ENCODE measurements at places on chromosomes 12 and 14.

DNA sequence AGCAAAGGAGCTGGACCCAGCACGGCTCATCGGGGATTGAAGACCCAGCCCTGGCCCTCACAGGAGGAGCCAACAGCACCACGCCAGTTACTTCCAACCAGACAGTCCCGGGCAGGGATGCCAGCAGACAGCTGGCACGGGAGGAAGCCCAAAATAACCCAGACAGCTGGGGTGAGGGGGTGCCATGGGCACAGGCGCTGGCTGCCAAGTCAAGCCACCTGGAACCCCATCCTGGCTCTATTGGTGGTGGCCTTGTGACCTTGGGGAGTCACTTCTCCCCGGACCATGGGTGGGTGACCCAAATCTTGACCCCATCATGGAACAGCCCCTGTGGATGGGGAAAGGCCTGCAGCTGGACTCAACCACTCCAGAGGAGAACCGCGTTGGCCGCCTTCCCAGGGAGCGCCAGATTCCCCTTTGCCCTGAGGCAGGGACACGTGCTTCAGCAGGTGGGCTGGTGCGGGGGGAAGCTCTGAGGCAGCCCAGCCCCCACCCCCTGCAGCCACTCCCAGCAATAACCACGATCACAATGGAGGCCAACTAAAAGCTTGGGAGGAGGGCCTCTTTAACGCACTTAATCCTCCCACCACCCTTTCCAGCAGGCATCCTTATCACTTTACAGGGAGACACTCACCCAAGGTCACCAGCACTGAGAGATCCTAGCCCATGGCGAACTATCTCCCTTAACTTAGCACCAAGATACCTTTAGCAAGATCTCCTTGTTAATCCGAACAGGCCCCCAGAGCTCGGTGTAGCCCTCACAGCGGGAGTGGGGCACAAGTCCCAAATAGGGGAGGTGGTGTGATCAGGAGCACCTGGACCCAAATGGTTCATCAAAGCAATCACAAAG is 4.7 kb upstream of the RHOF start:
- DNase-seq = peak; percentile 68

DNA sequence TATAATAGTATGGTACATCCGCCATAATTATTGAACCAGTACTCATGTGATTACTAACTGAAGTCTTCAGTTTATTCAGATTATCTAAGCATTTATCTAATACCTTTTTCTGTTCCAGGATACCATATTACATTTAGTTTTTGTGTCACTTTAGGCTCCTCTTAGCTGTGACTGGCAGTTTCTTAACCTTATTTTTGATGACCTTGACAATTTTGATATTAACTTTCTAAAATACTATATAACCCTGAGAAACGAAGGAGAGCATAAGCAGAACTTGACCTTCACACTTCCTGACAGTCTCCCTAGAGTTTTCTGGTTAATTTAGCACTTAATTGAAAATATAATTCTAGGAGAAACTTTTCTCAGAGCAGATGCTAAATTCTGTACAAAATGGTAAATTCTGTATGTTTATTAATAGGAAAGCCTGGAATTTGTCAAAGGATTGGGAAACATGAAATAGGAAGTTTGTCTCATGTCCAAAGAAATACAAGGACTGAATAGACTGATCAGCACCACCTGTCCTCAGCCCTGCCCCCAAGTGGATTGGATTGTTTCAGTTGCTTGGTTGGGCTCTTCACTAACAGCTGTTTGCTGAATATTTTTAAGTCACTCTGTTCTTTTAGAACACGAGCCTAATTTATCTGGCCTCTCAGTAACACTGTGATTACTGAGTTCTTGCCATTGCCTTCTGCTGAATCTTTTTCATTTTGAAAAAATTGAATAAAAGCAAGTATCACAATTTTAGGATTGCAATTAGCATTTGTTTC is 6.0 kb downstream of the BICDL1 start:
- no peak for DNase-seq

DNA sequence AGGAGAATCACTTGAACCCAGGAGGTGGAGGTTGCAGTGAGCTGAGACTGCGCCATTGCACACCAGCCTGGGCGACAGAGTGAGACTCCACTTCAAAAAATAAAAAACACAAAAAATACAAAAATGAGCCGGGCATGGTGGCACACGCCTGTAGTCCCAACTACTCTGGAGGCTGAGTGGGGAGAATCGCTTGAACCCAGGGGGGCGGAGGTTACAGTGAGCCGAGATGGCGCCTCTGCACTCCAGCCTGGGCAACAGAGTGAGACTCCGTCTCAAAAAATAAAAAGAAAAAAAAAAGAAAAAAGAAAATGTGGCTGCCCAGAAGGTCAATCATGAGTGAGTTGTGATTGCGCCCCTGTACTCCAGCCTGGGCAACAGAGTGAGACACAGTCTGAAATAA is 9.2 kb downstream of the DNAJC22 start:
- DNase-seq = no peak

DNA sequence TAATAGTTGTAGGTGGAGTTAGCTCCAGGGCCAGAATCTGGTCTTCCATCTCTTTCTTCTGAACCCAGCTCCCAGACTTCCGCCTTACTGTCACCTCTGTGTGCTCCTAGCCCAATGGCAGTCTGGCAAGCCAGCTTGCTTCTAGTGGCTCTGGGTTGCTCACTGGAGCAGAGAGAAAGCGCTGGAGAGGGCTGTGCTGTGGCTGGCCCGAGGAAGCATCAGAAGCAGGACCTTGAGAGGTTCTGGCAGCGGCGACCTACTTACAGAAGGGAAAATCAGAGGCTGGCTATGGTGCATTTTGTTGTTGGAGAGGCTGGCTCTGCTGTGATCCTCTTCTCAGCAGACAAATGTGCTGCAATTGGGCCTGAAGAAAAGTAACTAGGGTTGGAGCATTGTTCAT is 28.6 kb downstream of the KCNA5 start:
- no peak for DNase-seq

GRCh38 chr12:75135026-75135425 is 74.6 kb downstream of the KCNC2 start:
- DNase-seq = no peak

DNA sequence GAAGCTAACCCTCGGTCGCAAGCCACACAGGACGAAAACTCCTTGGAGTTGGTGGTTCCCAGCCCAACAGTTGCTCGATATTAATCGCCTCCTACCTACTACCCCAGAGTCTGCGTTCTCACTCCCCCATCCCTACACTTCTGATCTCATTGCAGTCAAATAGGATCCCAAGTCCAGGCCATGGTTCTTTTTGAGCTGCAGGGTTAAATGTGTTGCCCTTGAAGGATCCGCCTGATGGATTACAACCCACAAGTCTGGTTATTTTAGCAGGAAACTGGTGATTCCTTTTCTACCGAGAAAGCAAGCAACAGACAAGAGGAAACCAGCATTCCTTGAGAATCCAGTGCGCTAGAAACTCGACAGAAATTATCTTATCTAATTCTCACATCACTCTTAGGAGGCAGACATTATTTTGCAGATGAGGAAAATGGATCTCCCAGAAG is 785 bp upstream of the NIN start:
- peak; percentile 33 for DNase-seq

- no peak for DNase-seq
These were observed 8.0 kb upstream of the C12orf42 start for GRCh38 chr12:103503546-103504480.

- peak; percentile 44 for DNase-seq
These were observed 67.8 kb downstream of the HRK start for GRCh38 chr12:116813271-116814041.

GRCh38 chr12:50964432-50964831 is 12.1 kb downstream of the HIGD1C start:
- no peak for DNase-seq

DNA sequence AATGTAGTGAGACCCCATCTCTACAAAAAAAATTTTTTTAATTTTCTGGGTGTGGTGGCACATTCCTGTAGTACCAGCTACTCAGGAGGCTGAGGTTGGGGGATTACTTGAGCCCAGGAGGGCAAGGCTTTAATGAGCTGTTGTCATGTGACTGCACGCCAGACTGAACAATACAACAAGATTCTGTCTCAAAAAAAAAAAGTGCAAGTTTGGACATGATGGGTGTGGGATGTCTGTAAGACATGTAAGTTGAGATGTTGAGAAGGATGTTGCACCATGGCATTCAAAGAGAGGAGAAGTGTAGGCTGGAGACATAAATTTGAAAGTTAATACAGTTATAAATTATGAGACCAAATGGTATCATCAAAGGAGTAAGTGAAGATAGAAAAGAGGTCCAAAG is 23.5 kb downstream of the YEATS4 start:
- DNase-seq = no peak

GRCh38 chr14:68784978-68785533 is 7.8 kb downstream of the ZFP36L1 start:
- DNase-seq = peak; percentile 88

DNA sequence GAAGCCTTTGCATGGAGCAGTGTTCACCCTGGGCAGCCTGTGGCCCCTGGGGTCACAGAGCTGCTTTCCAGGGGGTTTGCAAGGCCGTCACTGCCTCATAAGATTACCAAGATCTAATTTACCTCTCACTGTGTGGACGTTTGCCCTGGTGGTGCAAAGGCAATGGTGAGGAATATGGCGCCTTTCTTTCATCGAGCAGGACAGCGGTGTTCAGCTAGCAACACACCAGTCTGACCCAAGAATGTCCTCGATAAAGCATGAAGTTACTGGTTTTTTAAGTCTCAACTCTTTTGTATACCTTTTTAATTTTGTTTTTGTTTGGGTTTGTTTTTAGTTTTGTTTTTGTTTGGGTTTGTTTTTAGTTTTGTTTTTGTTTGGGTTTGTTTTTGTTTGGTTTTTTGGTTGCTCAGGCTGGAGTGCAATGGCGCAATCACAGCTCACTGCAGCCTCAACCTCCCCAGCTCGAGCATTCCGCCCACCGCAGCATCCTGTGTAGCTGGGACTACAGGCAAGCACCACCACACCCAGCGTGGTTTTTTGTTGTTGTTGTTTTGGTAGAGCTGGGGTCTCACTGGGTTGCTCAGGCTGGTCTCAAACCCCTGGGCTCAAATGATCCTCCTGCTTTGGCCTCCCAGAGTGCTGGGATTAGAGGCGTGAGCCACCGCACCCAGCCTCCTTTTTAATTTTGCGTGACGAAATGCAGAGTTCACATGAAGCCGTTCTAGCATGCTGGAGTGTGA is 57.9 kb downstream of the PPP2R5C start:
- no peak for DNase-seq

- no peak for DNase-seq
These were observed 54.6 kb downstream of the TRAFD1 start for GRCh38 chr12:112179916-112180315.

GRCh38 chr12:46342562-46343033 is 30.0 kb downstream of the SLC38A2 start:
- DNase-seq = peak; percentile 31

GRCh38 chr14:99757331-99758070 is 35.7 kb upstream of the EML1 start:
- DNase-seq = no peak

DNA sequence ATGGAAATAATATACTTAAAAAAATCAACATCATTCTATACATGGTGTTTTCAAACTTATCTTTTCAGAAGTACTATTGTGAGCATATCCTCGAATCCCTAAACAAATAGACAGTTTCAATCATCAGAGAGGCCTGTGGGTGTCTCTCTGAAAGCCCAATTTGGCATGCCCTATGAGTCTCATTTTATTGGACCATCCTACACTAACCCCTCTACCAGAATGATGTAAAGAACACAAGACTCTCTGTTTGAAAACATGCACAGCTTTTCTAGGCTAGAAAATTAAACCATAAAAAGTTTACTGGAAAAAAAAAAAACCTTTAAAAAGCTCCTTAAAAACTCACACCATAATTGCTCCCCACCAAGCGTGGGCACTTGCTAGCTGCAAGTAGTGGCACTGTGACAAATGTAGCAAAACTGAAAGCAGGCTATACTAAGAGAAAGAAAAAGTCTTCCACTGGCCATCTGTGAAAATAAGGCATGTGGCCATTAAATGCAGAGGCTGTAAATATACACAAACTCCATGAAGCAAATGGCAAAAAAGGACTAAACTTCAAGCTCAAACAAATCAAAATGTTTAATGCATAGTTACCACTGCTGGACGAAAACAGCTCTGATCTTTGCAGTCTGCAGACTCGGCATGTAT is 394.2 kb downstream of the SOX5 start:
- DNase-seq = no peak

DNA sequence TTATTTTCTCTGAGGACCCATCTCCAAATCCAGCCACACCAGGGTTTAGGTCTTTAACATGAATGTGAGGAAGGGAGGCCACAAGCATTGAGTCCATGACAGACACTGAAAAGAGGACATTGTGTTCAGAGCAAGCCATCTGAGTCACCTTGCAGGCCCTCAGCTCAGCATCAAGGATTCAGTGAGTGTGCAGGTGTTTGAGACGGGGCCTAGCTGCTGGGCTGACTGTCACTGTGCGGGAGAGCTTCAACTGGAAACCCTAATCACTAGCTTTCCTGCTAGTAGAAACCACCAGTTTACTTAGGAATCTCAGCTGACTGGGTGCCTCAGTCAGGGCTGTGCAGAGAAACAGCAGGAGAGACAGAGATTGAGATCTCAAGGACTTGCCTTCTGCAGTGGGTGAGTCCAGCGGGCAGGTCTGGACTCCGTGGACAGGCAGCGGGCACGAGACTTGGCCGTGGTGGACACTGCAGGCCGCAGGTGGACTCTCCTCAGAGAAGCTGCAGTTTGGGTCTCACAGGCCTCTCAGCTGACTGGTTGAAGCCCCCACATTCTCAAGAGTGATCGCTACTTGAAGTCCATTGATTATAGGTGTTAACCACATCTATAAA is 86.1 kb upstream of the DYNC1H1 start:
- peak; percentile 19 for DNase-seq

GRCh38 chr14:77990337-77990736 is 179.8 kb upstream of the NRXN3 start:
- DNase-seq = no peak

DNA sequence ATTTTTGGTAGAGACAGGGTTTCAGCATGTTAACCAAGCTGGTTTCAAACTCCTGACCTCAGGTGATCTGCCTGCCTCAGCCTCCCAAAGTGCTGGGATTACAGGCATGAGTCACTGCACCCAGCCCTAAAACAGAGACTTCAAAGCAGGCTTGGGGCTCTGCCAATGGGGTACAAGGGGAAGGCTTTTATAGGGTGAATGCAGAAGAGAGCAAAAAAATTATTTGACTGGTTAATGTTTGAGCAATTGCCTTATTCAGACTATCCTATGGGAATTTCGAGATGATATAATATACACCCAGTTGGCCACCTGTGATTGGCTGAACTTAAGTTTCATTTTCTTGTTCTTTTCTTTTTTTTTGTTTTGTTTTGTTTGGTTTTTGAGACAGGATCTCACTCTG is 31.5 kb upstream of the ACTN1 start:
- DNase-seq = peak; percentile 52

- DNase-seq = no peak
These were observed 47.4 kb upstream of the PARP11 start for GRCh38 chr12:3920351-3921150.

GRCh38 chr14:65210822-65211182 is 108.5 kb upstream of the MAX start:
- no peak for DNase-seq

All from SW480 (cell line).